Spinal cord (tissue), 10 donors: ENCODE measurements at places on chromosomes 6 and 20.

GRCh38 chr6:132750455-132751248 is 7.1 kb downstream of the VNN2 start:
- DNase-seq: no peak

GRCh38 chr6:52512199-52512598 is 64.7 kb downstream of the TRAM2 start:
- DNase-seq: no peak

GRCh38 chr6:116029535-116029934 is 31.2 kb downstream of the FRK start:
- DNase-seq: no peak

DNA sequence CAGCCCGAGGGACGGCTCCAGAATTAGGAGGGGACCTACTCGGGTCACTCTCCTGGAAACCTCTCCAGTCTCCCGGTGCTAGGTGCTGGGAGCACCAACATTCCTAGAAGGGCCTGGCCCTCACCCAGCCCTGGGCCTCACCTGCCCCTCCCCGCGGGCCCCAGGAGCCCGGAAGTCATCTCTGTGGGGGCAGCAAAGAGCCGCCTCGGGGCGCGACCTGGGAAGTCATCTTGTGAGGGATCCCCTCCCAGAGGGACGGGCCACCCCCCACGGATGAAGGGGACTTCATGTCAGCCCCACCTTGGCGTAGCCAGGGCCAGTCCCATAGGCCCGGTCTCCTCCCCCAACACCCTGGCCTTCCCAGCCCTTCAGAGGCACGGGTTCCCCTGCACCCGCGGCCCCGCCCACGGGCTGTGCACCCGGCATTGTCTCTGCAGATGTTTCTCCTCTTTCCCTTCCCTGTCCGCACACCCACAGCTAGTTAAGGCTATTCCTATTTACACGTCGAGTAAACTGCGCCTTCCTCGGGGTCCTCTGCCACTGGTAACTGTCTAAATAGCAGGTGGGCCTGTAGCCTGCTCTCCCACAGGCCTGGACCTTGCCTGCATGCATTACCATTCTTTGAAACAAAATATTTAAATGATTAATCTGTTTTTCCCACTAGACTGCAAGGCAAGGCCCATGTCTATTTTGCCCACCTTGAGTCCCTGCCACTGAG is 896 bp upstream of the RNASET2 start:
- DNase-seq: no peak

- no peak for DNase-seq
Observed at GRCh38 chr6:40011844-40012243, 77.6 kb upstream of the MOCS1 start.

GRCh38 chr6:6880745-6881437 is 226.9 kb upstream of the RREB1 start:
- DNase-seq: no peak

- DNase-seq: no peak
Observed at GRCh38 chr20:33821270-33821836, 10.2 kb downstream of the CHMP4B start.

- DNase-seq: no peak
Observed at GRCh38 chr20:61551401-61551800, 299.3 kb downstream of the CDH4 start.

DNA sequence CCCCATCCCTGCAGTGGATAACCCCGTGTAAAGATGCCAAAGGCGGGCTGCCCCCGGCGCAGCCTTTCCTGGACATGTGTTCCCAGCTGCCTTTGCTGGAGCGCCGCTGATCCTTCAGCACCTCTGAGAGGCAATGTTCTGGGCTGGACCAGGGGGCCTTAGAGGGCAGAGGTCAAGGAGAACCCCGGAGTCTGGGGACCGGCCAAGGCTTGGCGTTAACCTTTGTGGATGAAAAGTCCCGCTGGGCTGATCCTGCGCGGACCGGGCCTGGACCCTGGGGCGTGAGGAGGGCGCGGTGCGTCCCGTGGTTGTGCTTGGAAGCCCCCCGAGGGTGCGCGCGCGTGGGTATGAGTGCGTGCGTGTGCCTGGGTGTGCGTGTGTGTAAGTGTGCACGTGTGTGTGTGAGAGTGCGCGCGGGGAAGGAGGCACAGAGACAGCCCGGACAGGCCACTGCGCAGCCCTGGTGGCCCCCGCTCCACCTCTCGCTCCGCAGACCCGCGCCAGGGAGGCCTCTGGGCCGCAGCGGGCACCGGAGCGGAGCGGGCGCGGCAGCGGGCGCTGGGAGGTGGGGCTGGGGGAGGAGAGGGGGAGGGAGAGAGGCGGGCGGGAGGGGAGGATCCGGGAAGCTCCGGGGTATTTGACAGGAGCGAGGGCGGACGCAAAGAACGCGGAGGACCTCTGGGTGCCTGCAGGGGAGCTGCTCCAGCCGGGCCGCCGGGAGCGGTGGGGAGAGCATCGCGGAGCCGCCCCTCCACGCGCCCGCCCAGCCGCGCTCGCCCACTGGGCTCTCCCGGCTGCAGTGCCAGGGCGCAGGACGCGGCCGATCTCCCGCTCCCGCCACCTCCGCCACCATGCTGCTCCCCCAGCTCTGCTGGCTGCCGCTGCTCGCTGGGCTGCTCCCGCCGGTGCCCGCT is at the start of gene SMOC2:
Gene SMOC2, plus strand, starts transcription at position 665 of the 914 bp plus-strand sequence. Its CDS starts 187 bp downstream, at position 852.
- DNase-seq: no peak

DNA sequence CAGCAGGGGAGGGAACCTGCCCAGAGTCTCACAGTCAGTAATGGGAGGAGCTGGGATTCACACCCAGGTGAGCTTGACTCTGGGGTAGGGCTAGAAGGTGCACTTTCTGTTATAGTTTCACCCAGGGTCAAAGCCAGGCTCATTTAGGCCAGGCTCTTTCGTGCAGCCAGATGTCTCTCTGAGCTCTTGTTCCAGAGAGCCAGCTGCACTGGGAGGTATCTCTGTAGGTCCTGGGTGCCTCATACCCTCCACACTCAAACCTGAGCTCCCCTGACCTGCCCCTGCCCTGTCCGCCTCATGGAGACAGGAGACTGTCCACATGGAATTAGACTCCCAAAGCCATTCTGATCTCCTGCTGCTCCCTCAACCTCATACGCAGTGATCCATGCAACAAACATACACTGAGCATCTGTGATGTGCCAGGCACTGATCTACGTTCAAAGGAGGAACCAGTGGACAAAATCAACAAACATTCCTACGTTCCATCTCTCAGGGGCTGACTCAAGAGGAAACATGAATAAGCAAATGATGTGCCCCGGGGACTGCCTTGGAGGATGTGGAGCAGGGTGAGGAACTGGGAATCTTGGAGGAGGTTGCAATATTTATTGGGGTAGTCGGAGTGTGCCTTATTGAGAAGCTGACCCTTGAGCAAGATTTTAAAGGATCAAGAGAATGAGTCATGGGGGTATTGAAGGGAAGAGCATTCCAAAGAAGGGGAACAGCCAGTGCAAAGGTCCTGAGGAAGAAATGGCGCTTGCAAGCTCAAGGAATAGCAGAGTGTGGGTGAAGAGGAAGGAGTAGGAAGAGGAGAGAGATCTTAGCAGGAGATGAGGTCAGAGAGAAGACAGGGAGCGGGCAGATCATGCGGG is 71.3 kb upstream of the TOX2 start:
- DNase-seq: no peak

DNA sequence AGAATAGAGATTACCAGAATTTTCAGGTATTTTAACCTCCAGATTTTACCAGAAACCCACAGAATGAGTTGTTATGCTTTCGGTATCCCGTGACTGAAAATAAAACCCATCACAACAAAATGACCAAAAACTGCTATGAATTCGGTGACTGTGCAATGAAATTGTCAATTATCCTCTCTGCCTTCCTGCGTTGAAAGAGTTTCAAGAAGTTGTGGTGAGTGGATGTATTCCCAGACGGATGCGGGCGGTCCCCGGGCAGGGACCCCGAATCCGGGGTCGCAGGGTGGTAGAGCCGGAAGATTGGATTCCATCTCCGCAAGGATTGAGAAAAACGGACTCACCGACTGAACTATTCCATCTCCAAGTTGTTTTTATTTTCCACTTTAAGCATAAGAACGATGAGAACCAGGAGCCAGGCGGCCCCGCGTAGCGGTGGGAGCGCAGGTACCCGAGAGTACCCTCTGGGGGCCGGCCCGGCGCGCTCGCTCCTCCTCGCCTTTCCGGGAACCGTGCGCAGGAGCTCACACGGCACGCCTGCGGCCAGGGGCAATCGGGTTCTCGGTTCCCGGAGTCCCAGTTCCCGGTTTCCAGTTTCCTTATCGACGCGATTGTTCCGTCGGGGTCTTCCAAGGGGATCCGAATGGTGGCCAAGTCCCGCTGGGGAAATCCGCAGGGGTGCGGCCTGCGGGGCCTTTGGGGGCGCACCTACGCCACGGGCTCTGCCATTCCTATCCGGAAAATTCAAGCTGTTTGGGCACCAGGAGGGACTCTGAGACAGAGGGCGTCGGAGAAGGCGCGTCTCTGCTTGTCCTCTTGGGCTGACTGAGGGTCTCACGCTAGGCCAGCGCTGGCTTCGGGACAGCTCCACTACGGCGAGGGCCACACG is 104.9 kb upstream of the PRDM1 start:
- peak; percentile 37 for DNase-seq

GRCh38 chr20:56111961-56112730 is 106.8 kb upstream of the CBLN4 start:
- DNase-seq: no peak

- DNase-seq: no peak
Observed at GRCh38 chr20:36473164-36473563, 68.2 kb upstream of the MYL9 start.

GRCh38 chr6:149174962-149175361 is 142.6 kb upstream of the TAB2 start:
- no peak for DNase-seq
